COLO829 (cell line): ENCODE measurements at places on chromosomes 13 and 19.

DNA sequence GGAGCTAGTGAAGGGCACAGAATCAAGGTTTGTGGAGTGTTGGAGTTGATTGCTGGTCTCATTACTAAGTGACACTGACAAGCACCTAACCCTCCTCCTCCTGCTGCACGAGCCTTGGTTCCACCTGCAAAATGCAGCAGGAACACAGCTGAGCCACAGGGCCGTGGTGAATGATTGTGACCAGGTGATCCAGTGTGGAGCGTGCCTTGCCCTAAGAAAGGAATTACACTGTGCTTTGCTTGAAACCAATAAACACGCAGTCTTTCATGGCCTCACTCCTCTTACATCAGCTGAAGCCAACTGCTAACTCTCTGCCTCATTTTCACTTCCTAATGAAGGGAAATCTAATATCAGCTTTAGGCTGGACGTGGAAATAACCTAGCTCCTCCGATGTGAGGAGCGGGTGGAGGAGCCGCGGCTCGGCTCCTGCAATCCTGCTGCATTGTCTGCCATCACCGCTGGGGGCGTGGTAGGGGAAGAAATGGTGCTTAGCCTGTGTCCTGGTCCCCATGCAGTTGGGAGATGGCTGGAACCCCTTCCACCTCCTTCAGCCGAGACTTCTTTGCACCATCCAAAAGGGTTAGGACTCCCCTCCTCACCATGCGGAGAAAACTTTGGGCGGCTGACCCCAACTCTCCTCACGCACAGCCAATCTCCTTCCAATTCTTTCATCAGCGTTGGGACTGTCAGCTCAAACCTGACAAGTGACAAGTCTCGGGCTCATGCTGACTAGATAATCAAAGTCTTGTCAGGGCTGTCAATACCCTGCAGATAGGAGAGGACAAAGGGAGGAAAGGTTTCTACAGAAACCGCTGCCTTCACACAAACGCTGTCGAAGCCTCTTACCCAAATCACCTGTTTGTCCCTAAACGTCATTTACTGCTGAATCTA, 427.9 kb downstream of the ZNF536 start:
- peak; percentile 69 for DNase-seq

GRCh38 chr19:17183271-17183761, 31.8 kb upstream of the USE1 start:
- DNase-seq = no peak

DNA sequence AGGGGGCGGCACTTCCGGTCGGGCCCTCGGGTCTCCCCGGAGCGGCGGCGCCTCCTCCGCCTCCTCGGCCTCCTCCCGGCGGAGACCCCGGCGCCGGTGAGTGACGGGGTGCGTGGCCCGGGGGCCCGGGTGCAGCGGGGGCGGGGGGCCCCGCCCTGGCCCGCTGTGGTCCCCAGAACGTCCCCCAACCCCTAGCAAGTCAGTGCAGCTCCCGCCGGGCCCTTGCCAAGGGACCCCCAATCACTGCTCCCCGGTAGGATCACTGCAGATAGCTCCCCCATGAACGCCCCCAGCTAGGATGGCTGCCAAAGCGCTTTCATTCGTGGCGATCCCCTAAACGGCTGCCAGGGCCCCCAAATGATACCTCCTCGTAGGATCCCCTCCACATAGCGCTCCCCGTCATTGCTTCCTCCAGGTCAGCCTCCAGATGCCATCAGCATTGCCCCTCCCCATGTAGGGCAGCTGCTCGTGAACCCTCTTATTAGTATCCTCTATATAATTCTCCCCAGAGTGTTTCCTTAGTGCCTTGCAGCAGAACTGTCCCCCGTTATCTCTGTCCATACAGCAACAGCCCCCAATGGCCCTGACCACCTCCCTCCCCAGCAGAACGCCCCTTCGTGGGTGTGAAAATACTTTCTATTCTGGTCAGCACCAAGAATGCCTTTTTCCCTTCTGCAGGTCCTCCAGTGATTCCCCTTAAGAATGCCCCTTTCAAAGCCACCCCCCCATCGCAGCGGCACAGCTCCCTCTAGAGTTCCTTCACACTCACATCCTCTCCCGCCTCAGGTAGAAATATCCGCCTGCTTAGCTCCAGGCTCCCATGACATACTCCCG, at the start of gene ZNF865:
ZNF865 (plus strand) TSS at position 11 of the 834 bp plus-strand sequence. CDS start 7,972 bp downstream, outside the sequence.
- DNase-seq = peak; percentile 69

- DNase-seq = no peak
Observed at GRCh38 chr13:40026174-40026585, 370.7 kb downstream of the COG6 start.

GRCh38 chr13:97434397-97435201, 630 bp downstream of the RAP2A start:
- no peak for DNase-seq

GRCh38 chr13:75076476-75076875, 405.5 kb downstream of the TBC1D4 start:
- DNase-seq = no peak

DNA sequence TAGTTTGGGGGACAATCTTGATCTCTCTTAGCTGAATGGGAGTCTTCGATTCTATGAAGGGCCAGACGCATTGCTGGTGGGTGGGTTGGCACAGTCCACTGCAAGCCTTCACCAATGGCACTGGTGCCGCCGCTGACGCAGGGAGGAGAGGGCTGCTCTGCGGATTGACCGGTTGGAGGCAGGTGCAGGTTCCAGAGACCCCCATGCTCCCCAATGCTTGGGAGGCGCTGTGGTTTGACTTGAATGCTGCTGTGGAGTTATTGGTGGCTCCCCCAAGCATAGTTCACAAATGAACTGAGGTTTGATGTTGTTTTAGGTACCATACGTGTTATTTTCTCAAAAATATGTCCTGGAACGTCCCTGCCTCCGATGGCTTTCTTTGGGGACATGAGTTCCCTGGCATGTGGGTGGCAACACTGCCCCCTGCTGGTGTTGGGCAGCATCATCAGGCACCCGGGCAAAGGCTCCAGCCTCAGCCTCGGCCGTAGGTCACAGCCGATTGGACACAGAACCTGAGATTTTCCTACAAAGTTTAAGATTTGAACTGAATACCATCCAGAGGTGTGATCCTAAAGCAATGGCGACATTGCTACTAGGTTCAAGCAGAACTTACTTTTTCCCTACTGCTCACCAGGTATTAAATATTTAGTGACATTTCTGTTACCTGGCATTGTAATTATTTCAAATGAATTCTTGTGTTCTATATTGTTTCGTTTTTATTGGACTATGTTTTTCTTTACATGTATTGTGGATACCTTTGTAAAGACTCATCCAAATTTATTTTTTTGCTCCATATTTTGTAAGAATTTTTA, 95.5 kb downstream of the ANKRD10 start:
- peak; percentile 80 for DNase-seq

GRCh38 chr13:85142351-85142927, 656.8 kb downstream of the SLITRK6 start:
- DNase-seq = no peak
